NCI-H2081 treated with DMSO at 0.1 percent for 48 hours (cell line): ENCODE measurements at places on chromosomes 7 and 10.

DNA sequence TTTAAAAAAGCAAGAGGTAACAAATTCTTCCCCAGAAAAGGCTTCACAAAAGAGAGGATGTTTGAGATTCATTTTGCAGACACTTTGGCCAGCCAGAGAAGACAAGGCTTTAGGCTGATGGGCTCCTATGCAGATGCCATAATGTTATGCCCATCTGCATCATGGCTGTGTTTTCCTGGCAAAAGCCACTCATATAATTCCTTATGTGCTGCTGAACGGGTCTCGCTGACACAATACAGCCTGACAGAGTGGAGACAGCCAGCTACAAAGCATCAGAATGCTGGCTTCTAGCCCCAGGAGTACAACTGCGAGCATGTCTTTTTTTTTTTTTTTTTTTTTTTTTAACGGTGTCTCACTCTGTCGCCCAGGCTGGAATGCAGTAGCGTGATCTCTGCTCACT lies 1157.4 kb upstream of the AUTS2 start:
- no peak for DNase-seq

- no peak for DNase-seq
Measured at GRCh38 chr7:100571829-100572116, 1.9 kb downstream of the SAP25 start.

DNA sequence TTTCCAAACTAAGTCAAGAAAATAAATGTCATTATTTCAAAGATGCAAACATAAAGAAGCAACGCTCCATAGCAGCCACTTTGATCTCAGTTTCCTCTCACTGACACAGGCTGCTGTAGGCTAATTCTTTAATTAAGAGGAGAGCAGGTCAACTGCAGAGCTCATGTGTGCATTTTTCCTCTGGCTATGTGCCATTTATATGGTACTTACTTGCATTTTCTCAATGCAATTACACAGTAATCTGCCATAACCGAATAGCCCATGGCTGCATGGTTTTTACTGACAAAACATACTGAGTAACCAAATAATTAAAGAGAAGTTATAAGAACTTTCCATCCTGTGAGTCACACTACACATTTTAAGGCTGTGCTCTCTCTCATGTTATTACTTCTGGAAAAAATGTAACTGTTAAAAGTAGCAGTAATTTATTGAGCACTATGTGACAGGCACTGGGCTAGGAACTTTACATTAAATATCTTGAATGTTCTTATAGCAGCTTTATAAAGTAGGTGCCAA lies 122.0 kb downstream of the ELAPOR2 start:
- DNase-seq, result no peak

DNA sequence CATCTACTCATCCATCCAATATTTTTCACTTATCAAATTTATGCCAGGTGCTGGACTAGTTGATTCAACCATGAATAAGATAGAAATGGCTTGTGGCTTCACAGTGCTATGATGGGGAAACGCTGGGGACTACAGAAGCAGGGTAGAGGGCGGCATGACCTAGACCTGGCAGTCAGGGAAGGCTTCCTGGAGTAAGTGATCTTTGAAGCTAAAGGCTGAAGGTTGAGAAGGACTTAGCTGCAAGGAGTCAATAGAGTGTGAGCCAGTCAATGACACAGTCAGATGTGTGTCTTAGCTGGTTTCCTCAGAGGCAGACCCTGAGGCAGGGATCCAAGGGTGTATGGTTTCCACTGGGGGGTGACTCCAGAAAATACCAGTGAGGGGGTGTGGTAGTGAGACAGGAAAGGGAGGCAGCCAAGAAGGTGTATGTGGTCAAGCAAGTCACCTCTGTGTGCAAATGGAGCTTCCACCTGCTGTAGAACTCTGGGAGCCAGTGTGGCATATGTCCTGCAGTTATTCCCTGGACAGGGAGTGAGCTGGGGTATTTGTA lies 10.3 kb downstream of the PRF1 start:
- DNase-seq, result no peak

DNA sequence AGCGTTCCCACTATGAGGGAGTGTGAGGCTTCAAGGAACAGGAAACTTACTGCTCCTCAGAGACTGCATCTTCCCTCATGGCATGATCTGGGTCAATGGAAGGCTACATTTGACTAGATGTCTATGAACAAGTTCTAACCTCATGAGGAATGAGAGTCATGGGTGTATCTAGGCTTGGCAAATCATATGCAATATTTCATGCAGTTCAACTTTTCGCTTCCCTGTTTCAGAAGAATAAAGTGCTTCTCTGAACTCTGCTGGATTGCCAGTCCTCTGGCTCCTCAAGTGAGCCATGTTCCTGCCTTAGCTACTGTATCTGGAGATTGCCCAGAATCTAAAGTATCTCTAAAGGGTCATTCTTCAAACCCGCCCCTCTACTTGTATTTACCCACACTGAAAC lies 54.3 kb upstream of the SEMA3A start:
- no peak for DNase-seq

GRCh38 chr7:78279032-78279431 lies 480.5 kb downstream of the PHTF2 start:
- DNase-seq, result no peak

- no peak for DNase-seq
Measured at GRCh38 chr7:132581431-132581830, 5.2 kb upstream of the PLXNA4 start.

DNA sequence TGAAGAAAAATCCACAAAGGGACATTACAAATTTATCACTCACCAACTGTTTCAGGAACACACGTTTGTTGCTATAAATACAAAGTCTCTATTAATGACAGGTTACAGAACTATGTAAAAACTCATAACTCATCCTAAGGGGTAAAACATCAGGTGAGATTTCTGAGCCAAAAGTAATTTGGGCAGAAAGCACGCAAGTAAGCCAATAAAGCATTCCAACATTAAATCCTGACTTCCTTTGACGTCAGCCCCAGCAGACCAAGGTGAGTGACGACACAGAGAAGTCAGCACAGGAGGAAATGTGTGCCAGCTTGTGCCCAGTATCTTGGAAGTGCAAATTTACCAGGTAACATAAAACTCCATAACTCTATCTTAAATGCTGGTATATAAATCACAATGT lies 45.7 kb downstream of the IMMP2L start:
- DNase-seq, result no peak
